ENCODE measurements at places on chromosomes 6 and 20.
A peak's percentile ranks its signal among the peaks of the same experiment; 100 is the strongest.

DNA sequence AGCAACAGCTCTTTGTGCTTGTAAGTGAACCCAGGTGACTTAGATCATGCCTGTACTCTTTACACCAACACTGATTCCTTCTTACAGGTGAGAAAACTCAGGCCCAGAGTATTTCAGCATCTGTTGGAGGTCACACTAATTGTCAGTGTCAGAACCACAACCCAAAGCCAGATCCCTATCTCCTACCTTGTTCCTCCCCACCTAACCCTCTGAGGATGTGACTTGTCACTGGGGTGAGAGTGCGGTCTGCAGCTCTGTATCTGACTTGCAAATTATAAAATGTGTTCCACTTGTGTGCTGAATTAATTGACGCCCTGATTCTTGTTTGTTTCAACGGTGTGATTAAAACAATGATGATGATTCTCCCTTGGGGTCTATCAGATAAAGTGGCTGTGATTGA lies 232.5 kb upstream of the KCNG1 start:
- DNase-seq, result no peak

- no peak for DNase-seq
Measured at GRCh38 chr6:73978330-73978729, 282.3 kb downstream of the CD109 start.

- DNase-seq, result no peak
Measured at GRCh38 chr6:119449331-119450156, 100.0 kb upstream of the MAN1A1 start.

GRCh38 chr6:144305567-144305966 lies 20.4 kb downstream of the UTRN start:
- no peak for DNase-seq

- no peak for DNase-seq
Measured at GRCh38 chr6:137191670-137192069, 18.2 kb upstream of the IL22RA2 start.

- no peak for DNase-seq
Measured at GRCh38 chr6:110877569-110877968, 3.0 kb downstream of the AMD1 start.

GRCh38 chr6:108127826-108128225 lies 38.0 kb upstream of the NR2E1 start:
- no peak for DNase-seq

- peak; percentile 69 for DNase-seq
Measured at GRCh38 chr6:5599127-5599526, 337.8 kb downstream of the FARS2 start.

DNA sequence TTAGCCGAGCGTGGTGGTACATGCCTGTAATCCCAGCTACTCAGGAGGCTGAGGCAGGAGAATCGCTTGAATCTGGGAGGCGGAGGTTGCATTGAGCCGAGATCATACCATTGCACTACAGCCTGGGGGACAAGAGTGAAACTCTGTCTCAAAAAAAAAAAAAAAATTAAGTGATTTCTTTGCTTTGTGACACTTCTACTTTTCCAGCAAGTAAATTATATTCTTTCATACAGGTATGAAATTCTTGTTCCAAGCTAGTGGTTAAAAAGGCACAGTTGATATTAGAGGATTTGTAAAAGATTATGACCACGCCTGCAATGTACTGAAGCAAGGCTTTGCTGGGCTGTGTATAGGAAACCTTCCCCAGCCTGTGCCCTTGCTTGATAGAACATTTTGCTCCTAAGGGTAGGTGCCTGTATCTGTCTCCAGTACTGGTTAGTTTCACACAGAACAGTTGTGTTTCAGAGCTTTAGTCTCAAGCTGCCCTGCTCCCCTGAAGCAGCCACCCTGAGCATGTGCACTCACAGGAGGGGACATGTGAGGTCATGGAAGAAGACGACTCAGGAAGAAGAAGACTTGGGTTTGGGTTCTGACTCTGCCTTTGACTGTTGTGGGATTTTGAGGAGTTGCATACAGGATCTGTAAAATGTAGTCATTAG lies 10.2 kb downstream of the PTPN1 start:
- no peak for DNase-seq

- no peak for DNase-seq
Measured at GRCh38 chr20:23159256-23159946, 73.3 kb upstream of the CD93 start.

DNA sequence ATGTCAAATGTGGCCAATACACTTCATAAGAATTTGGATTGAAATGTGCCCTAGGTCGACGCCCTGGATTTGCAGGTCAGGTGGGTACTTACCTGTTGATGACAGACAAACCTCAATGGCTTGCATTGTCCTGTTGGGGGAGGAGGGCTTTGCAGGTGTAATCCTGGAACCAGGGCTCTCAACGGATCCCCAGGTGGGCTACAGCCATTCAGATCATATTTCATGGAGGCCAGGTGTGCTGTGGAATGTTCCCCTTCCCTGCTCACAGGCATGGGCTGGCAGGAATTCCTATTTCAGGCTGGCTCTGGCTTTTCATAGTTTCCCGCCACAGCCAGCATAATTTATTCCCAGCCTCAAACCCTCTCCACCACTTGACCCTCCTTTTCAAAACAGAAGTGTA lies 254.7 kb downstream of the SMOC2 start:
- no peak for DNase-seq
